ENCODE measurements at places on chromosomes 7 and 10.

GRCh38 chr10:122327237-122328206 is 47.0 kb upstream of the PLEKHA1 start:
- DNase-seq = no peak

DNA sequence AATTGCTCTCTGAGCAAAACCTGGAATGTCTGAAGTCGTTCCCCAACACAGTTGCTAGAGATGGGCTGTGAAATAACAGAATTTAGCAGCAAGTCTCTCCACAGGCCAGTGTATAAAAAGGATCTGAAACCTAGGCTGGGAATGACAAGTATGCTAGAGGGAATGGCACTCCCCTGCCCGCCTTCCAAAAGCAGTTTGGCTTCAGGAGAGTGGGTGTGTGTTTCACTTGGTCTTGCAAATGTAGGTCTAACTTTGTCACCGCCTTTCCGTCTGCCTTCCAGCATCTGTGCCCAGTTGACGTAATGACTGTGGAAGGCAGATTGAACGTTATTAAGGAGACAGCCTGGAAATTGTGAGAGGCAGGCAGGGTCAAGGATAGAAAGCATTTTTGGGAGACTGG is 18.0 kb upstream of the MTURN start:
- no peak for DNase-seq

- no peak for DNase-seq
These were observed 85.1 kb downstream of the KLF6 start for GRCh38 chr10:3699916-3700315.

GRCh38 chr10:2619472-2619871 is 447.9 kb upstream of the PFKP start:
- DNase-seq = no peak

All from activated T-helper 1 cell treated with anti-CD3 and anti-CD28 coated beads, Interleukin-2, amount 50 U/mL, for 16 hours (primary cell).